ENCODE measurements at places on chromosomes 16 and 17. TPM values are rescaled to one million over a fixed set of nuclear protein-coding genes. Genes with fewer than 3 reads are reported as not detected.
A peak's percentile ranks its signal among the peaks of the same experiment; 100 is the strongest.

Gene EFCAB13
- 6.6 TPM for total RNA-seq

DNA sequence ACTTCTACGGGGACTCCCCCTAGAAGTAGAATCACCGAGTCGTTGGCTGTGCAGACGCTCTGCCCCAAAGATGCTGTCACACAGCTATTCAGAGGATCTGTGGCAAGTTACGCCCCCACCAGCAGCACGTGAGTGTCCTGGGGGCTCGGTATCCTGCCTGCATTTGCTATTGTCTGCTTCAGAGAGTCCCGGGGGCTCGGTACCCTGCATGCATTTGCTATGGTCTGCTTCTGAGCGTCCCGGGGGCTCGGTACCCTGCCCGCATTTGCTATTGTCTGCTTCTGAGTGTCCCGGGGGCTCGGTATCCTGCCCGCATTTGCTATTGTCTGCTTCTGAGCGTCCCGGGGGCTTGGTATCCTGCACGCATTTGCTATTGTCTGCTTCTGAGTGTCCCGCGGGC is 23.8 kb upstream of the ZNF469 start:
- peak; percentile 14 for DNase-seq

- peak; percentile 20 for DNase-seq
These were observed 123.5 kb downstream of the CBLN1 start for GRCh38 chr16:49158029-49158642.

- no peak for DNase-seq
These were observed 2.8 kb downstream of the BFAR start for GRCh38 chr16:14635395-14636165.

GRCh38 chr16:24508614-24509013 is 30.8 kb upstream of the RBBP6 start:
- DNase-seq = peak; percentile 49

DNA sequence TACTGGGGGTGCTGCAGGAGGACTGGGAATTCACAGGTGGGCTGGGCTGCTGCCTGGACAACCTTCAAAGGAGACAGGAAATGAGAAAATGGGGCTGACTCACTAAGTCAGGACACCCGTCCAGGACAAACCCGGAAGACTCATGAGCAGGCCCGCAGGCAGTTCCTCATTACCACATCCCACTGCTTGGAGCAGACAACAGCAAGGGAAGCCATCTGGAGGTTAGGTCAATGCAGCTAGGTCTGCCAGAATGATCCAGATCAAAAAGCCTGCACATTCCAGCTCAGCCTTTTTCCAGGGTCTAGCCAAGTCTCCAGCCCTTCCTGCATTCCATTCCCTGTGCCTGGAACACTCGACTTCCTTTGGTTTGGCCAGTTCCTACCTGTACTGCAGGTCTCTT is 536.5 kb upstream of the CDH11 start:
- peak; percentile 7 for DNase-seq

- DNase-seq = peak; percentile 83
These were observed 20.7 kb downstream of the SPNS2 start for GRCh38 chr17:4519361-4519788.

DNA sequence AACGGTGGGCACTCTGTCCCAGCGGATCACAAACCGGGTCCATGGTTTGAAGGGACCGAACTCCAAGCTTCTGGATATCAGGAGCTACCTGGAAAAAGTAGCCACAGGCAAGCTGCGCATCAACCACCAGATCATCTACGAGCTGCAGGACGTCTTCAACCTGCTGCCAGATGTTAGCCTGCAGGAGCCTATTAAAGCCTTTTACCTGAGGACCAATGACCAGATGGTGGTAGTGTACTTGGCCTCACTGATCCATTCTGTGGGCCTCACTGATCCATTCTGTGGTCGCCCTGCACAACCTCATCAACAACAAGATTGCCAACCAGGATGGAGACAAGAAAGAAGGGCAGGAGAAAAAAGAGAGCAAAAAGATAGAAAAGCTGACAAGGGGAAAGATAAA is 6.3 kb upstream of the CEP112 start:
- no peak for DNase-seq

Gene SLC25A10
- 28.4 TPM for total RNA-seq

Gene TEX19
- total RNA-seq = not detected

Gene PRDM7
- total RNA-seq = not detected

DNA sequence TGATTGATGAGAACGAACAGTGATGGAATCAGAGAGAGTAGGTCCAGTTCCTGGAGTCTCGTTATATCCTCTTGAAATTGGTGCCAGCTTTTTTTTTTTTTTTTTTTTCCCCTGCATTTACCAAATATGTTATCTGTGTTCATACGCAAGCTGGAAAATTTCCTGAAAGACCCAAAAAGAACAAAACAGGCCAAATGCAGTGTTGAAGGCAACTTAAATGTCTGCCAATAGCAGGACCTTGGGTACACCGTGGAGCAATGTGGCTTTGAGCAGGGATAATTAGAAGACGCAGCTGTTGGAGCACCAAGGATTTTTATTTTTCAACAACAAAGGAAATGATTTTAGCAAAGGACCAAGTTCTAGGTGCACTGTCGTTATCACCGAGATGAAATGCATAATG is 105.0 kb downstream of the ABCC6 start:
- no peak for DNase-seq

Gene SDR42E1
- 8.7 TPM for total RNA-seq

All from dermis blood vessel endothelial cell (primary cell).